ENCODE measurements at places on chromosomes 5 and 9.
A peak's percentile ranks its signal among the peaks of the same experiment; 100 is the strongest.

- DNase-seq: peak; percentile 42
Measured at GRCh38 chr5:54895816-54896341, 89.5 kb downstream of the ESM1 start.

DNA sequence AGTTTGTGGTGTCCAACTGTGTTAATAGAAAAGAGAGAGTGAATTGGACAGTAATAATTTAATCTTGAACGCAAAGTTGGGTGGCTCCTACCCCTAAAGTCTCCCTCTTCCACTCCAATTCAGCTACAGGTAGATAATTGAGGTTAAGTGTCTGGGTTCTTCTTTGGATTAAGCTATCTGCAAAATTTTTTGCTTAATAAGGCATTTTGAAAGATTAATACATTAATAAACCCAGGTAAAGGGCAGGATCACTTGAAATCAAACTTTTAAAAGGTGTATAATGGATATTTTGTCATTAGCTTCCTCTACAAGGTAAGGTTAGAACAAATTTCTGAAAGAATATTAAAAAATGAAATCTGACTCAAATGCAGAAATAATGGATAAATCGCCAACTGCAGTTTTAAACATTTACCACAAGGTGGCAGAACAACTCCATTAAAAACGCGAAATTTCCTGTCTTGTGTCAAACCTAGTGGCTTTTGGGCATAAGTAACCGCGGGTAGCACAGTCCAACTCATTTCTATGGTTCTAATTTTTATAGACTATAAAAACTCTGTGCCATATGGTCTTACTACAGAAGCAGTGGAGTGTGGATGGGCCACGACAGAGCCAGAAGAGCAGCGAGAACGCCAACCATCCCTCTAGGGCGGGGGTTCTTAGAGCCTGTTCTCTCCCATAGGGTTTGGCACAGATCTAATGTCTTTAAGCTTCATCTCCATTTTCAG lies 276.5 kb downstream of the ARHGEF28 start:
- DNase-seq: peak; percentile 39

GRCh38 chr5:92907938-92908606 lies 672.9 kb downstream of the NR2F1-AS1 start:
- DNase-seq: peak; percentile 47

- DNase-seq: no peak
Measured at GRCh38 chr5:59187857-59188256, 605.0 kb downstream of the RAB3C start.

- DNase-seq: peak; percentile 23
Measured at GRCh38 chr9:6218099-6218502, 2.5 kb downstream of the IL33 start.

GRCh38 chr9:134551176-134551575 lies 90.4 kb upstream of the COL5A1 start:
- no peak for DNase-seq

DNA sequence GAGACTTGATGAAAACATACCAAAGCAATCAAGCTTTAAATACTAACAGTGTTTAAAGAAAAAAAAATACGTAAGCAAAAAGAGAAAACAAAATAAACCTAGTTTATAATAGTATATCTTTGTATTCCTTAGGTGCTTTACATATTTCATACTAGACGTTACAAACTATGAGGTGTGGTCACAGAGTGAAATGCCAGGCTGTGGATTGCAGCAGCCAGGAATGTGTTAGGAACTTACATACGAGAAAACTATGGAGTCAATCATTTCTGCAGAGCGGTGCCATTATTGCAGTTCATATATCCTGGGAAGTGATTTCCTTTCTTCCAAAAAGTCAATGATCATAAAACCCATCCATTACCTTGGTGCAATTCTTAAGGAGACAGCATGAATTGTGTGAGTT lies 443.6 kb upstream of the GRAMD2B start:
- no peak for DNase-seq

DNA sequence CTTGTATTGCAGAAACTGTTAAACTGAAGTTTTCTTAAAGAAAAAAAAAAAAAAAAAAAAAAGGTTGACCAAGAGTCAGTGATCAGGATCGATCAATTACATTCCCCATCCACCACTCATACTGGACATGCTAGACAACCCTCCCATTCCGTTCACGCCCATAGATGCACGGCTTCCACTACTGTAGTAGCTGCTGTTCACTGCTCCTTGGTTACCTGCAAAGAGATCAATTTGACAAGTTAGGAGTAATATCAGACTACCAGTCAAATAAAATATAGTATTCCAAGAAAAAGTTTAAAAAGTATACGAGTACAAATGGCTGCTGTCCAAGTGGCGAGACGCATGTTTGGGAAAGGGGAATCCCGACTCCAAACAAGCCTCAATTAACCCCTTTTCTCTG lies 8.7 kb downstream of the HNRNPH1 start:
- no peak for DNase-seq

DNA sequence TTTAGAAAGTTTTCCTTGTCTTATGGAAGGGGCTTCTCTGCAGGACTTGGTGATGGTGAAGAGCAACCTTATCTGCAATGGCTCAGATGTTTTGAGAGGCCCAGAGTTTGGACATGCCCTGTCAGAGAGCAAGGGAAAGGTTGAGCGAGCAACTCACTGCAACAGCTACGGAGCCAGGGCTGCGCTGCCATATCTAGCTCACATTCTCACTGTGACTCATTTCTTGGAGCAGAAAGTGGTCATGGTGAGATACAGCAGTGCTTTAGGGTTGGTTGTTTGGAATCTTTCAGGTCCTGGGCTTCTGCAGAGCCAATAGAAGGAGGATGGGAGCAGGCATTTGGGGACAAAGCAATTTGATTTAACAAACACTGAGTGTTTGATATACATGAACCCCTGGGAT lies 12.3 kb downstream of the GLRA1 start:
- no peak for DNase-seq

DNA sequence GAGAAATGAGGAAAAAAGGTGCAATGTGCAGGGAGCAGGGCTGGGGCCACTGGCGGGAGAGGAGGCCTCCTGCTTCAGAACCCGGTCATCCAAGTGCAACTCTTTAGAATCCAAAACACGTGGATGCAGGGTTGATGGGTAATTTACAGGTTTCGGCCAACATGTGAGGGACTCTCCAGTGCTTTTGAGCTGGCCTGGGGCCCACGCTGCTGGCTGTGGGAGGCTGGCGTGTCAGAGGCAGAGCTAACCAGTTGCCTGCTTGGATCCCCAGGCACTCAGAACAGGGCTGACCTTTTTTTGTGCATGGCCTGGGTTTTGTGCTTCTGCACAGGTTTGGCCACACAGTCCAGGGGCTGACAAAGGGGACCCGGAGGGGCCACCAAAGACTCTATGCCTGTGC lies 61.6 kb downstream of the GADD45G start:
- no peak for DNase-seq

DNA sequence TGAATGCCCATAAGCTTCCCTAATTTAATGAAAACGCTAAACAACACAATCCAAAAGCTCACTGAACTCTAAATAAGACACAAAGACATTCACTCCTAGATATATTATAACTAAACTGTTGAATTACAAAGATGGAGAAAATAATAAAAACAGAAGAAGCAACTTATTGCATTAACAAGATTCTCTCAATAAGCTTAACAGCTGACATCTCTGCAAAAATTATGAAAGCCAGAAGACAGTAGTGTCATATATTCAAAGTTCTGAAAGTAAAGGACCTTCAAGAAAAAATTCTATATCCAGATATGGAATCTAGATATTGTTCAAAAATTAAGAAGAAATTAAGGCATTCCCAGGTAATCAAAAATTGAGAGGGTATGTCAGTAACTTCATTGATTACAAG lies 957.8 kb upstream of the TYRP1 start:
- DNase-seq: no peak

Measured in HFFc6 (cell line).